Stimulated activated naive CD4-positive, alpha-beta T cell (primary cell): ENCODE measurements at places on chromosomes 6 and 20.
A peak's percentile ranks its signal among the peaks of the same experiment; 100 is the strongest.

DNA sequence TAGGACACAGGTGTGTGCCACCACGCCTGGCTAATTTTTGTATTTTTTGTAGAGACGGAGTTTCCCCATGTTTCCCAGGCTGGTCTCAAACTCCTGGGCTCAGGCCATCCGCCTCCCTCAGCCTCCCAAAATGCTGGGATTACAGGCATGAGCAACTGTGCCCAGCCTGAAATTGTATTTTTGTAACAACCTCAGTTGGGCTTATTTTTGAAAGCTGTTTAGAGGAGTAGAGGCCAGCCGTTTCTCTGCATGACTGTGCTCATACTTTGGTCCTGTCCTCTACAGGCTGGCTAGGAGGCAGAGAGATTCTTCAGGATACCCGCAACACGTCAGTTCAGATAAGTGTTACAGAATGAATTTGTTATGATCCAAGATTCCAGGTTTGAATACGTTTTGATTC lies 22.1 kb downstream of the CAGE1 start:
- DNase-seq: no peak

- DNase-seq: peak; percentile 49
Measured at GRCh38 chr6:168884646-168885086, 369.0 kb downstream of the THBS2 start.

DNA sequence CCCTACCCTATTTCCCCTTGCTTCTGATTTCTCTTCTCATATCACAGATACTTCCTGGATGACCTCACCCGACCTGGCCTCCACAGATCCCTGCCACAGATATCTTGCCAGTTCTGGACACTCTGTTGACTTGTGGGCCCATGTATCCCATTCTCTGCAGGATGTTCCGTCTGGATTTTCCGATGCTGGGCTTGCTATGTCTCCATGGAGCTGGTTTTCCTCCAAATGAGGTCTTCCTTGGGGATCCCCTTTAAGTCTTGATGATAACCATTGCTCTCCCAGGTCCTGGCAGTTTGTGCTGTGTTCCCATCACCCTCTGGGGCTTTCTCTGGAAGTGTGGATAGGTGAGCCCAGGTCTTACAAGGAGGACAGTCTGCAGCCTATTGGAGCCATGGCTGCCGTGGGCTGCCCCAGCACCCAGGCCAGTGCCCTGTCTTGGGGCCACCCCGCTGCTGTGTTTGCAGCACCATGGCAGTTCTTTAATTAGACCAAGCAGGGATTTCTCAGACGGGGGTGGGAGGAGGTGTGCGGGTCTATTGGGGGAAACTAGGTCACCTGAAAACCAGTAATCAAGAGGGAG lies 23.9 kb downstream of the PPP1R16B start:
- no peak for DNase-seq

DNA sequence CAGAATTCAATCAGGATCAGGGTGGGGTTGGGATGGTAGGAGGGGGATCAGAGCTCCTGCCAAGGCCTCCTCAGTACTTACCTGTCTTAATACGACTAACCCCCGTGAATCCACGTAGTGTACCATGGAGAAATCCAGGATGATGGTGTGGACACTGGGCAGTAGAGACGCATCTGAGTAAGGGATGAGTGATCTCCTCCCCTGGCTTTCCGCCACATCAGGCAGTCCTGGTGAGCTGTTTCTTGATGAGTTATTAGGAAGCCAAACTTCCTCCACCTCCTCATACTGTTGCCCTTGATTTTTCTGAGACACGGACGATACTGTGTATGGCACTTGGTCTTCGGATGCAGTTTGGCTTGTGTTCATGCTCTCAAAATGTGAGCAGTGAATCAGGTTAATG lies 34.2 kb upstream of the SRPK1 start:
- DNase-seq: no peak

GRCh38 chr20:5072756-5073659 lies 46.8 kb downstream of the PCNA start:
- no peak for DNase-seq

DNA sequence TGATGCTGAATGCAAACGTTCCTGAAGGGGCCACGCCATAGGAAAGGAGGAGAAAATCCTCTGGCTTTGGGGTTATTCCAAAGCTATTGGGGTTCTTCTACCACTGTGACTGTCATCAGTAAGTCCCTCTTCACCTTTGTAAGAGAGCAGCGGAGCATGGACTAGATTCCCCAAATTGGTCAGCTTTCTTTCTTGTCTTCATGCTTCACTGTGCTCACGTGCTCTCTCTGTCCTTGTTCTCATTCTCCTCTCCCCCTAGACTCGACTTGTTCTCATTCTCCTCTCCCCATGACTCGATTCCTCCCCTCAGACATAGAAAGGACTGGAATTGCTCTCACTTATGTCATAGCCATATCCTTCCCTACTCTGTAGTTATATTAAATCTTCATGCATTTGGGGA lies 54.8 kb upstream of the ADGRG6 start:
- no peak for DNase-seq

DNA sequence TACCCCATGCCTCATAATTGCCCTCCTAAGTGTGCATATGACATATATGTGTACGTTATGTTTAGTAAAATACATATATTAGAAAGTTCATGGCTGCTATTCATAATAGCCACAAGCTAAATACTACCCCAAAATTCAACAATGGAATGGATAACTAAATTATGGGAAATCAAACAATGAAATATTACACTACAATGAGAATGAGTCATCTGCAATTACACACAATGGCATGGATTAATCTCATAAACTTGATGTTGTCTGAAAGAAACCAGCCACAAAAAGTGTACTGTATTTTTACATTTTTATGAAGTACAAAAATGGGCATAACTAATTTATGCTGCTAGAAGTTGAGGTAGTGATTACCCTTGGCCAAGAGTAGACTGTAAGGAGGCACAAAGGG lies 477.0 kb downstream of the HAO1 start:
- DNase-seq: no peak

- DNase-seq: no peak
Measured at GRCh38 chr20:19304389-19304788, 91.9 kb downstream of the SLC24A3 start.

GRCh38 chr6:134009876-134010275 lies 42.5 kb downstream of the SLC2A12 start:
- DNase-seq: no peak

GRCh38 chr6:12958052-12958706 lies 241.6 kb downstream of the PHACTR1 start:
- DNase-seq: no peak

- DNase-seq: no peak
Measured at GRCh38 chr6:43980004-43980795, 147.1 kb downstream of the MRPL14 start.

DNA sequence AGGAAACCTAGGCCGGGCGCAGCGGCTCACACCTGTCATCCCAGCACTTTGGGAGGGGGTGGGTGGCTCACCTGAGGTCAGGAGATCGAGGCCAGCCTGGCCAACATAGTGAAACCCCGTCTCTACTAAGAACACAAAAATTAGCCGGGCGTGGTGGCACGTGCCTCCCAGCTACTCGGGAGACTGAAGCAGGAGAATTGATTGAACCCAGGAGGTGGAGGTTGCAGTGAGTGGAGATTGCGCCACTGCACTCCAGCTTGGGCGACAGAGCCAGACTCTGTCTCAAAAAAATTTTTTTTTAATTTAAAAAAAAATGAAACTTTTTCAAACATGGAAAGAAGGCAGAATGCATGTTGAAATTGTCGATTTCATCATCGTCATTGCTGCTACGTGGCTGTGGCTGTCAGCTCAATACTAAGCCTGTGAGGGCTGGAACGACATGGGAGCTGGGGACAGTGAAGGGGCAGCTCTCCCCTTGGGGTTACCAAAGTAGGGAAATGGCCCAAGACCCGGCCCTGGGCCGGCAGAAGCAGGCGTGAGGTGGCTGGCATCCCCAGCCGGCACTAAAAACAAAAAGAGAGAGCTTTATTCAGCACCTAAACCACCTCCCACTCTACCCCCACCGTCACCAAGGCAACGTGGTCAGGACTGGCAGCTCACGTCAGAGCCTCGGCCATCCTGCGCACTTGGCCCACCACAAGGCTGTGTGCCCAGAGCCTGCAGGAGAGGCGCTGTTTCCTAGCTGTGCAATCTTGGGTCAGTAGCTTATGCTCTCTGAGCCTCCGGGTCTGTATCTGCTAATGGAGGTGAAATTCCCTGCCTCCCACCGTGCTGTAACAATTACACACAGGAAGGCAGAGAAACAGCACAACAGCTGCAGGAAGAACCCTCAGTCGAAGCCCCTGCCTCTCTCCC lies 30.8 kb downstream of the AGPAT4 start:
- no peak for DNase-seq

DNA sequence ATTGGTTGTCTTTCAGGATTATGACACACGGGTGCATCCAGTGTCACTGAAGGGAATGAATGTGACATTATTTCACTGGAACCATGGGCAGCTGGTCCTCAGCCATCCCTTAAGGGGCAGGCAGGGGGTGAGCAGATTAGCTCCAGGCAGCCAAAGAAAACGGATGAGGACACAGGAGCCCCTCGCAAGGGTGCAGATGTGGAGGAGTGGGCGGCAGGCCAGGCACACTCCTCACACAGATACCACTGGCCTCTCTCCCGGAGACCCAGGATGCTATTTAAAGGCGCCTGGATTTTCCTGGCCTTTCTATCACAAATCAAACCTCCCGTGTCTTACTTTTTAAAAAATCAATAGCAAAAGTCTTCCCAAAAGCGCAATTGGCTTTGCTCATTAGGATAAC lies 210.4 kb downstream of the TAF4 start:
- DNase-seq: no peak

GRCh38 chr6:72288592-72288991 lies 333.3 kb upstream of the KCNQ5 start:
- DNase-seq: no peak

GRCh38 chr6:148890652-148891404 lies 144.0 kb downstream of the UST start:
- no peak for DNase-seq

- no peak for DNase-seq
Measured at GRCh38 chr6:42923666-42924065, 5.6 kb upstream of the CNPY3 start.

DNA sequence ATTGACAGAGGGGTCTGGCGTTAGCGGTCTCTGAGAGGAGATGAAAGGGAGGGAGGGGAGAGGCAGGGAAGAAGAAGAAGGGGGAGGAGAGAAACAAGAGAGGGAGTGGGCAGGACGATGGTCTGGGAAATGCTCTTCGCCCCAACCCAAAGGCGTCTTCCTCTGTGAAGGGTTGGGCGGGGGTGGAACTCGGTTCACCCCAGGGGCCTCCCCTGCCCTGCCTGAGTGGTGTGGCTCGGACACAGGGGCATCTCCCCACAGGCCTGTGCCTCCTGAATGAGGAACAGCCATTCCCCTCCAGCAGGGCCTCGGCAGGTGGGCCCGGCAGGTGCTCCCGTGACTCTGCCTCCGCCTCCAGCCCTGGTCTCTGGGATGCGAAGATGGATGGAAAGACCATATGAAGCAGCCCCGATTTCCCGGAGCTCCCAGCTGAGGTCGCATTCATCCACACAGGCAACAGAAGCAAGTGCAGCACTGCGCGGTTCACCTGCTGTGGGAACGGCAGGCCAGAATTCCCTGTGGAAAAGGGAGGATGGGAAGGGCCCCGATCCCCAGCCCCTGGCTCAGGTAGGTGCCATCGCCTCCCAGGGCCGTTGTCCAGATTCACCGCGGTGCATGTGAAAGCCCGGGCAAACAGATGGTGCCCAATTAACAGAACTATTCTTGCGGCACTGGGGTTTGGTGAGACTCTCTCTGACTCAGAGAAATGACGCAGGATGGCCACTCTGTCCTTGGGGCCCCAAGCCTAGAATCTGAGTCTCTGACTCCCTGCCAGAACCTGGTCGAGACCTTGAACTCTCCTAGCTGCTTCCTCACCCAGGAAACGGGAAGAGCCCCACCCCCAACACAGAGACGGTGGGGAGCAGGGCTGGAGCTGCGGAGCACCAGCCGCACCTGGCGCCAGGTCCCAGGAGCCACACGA lies 29.4 kb upstream of the RPS6KA2 start:
- DNase-seq: no peak

- no peak for DNase-seq
Measured at GRCh38 chr6:73797861-73798260, 101.9 kb downstream of the CD109 start.

DNA sequence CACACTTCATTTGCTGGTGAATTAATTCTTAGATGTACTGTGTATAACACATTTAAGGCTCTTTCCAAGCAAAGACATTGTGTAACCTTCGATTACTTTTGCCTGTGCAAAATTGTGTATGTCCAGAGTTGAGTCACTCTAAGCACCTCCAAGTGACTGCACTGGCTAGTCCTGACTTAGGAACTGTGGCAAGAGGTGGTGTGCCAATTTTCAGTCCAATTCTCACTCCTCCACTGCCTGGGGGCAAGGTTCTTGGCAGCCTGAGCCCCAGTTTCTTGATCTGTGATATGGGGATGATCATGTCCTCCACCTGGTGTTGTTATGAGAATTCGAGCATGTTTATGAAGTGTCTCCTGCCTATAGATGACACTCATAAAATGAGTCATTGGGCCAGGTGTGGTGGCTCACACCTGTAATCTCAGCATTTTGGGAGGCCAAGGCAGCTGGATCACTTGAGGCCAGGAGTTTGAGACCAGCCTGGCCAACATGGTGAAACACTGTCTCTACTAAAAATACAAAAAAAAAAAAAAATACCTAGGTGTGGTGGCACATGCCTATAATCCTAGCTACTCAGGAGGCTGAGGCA lies 105.3 kb upstream of the CDYL start:
- DNase-seq: no peak

DNA sequence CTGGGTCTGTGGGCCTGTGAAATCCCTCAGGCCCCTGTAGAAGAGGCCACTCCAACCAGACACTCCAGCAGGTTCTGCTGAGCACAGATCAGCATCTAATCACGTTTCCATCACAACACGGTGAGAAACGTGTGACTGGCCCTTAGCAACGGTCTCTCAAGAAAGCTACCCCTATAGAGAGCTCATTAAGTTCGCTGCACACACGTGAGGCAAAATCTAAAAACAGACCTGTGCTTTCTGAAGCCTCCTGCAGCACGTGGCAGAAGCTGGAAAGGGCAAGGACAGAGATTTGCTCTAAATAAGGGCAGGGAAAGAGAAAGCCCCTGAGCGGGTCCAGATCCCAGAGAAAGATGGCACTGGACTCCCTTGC lies 56.5 kb downstream of the GPR6 start:
- no peak for DNase-seq

GRCh38 chr6:65776332-65776731 lies 69.3 kb upstream of the EYS start:
- DNase-seq: no peak

DNA sequence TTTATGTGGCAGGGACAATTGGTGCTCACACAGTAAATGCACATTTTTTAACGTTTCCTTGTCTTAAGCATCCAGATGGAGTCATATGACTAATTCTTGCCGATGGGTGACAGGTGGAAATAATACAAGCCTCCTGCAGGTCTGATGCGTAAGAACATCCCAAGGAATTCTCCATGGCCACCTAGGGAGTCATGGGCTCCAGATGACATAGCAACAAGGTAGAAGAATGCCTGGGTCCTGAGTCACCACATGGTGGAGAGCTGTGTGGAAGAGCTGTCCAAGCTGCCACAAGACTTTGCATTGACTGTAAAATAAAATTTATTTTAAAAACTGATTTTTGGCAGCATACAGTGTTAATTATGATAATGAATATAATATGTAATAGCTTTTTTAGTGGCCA lies 77.0 kb upstream of the MAP3K7 start:
- no peak for DNase-seq

DNA sequence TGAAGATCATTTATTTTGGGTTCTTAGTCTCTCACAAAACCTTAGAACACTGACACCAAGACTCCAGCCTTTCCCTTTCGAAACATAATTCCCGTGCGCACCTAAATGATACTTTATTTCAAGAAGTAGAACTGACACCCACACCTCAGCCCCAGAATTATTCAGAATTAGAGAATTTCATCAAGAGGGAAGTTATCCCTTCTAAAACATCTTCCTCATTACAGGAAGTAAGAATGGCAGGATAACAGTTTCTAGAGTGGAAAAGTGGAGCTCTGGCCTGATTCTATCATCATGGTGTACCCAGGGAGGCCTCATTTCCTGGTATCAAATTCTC lies 1.4 kb upstream of the SRXN1 start:
- DNase-seq: no peak
